Stimulated activated CD4-positive, alpha-beta T cell treated with anti-CD3 and anti-CD28 coated beads, TNF-alpha, amount 100 ng/mL, for 4 hours (primary cell): ENCODE measurements at places on chromosomes 3 and 15.

DNA sequence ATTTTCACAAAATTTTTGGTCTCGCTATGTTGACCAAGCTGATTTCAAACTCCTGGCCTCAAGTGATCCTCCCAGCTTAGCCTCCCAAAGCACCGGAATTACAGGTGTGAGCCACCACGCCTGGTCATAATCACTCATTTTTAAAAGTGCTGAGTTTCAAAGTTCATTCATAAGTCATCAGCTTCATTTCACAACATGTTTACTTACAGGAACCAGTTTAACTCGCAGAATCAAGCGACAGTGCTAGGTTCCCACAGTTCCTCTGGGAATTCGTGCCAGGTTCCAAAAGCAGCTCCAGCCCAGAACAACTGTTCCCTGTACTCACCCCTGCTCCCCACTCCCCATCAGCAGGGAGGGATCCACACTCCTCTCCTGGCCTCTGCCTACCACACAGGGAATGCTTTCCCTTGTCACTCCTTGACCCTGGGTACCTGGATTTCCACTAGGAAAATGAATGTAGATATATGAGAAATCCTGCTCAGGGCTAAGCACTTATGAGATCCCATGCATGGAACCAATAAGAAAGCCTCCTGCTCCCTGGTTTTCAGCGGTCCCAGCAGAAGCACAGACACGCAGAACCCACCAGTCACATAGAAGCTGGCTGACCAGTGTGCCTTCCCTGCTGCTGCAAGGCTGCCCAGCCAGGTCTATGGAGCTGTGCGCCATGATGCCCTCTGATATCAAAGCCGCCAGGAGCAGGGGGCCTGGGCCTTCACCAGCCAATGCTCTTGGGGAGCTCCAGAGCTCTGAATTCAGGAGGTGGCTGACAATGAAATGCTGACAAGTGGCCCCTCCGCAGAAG, 72.3 kb downstream of the ITGB5 start:
- no peak for DNase-seq

GRCh38 chr3:156664011-156664830, 10.2 kb upstream of the TIPARP start:
- DNase-seq, result no peak

DNA sequence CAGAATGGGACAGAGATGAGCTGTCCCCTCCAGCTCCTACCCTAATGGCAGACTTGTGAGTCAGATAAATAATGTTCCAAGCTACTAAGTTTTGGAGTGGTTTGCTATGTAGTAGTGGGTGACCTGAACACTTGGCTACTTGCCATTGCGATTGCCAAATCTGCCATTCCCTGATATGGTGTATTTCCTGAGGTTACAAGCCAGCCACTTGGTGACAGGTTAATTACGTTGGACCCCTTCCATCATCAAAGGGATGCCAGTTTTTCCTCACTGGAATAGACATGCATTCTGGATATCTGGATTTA, 33.6 kb downstream of the MORF4L1 start:
- no peak for DNase-seq

- no peak for DNase-seq
Observed at GRCh38 chr15:51649659-51650521, 27.3 kb upstream of the DMXL2 start.

DNA sequence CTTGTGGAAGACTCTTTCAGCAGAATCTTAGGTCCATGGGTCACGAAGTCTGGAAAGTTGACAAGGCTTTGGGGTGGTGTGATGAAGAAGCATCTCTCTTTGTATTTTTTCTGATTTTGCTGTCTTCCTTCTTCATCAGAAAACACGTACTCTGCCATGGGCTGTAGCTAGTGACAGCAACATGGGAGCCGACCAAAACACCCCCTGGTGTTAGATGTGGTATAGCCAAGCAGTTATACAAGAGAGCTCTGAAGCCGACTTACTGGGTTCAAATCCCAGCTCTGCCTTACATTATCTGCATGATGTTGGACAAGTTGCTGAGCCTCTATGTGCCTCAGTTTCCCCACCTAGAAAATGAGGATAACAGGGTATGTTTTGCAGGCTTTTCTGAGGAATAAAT, 32.9 kb upstream of the LYZL4 start:
- DNase-seq, result no peak

GRCh38 chr15:75661100-75661755, 13.5 kb downstream of the SNX33 start:
- no peak for DNase-seq

DNA sequence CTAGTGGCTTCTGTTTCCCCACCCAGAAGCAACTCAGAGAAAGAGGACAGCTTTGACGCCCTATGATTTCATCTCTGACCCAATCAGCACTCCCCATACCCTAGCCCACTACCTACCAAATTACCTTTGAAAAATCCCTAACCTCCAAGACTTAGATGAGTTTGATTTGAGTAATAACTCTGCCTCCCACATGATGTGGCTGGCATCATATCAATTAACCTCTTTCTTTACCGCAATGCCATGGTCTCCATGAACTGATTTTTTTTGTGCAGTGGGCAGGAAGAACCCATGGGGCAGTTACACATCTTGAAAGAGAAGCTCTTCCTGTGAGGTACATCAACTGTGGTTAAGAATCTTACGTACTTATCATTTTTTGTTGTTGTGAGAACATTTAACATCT, 25.5 kb upstream of the APOD start:
- DNase-seq, result no peak

- DNase-seq, result no peak
Observed at GRCh38 chr15:72925661-72926060, 126.6 kb upstream of the NEO1 start.

DNA sequence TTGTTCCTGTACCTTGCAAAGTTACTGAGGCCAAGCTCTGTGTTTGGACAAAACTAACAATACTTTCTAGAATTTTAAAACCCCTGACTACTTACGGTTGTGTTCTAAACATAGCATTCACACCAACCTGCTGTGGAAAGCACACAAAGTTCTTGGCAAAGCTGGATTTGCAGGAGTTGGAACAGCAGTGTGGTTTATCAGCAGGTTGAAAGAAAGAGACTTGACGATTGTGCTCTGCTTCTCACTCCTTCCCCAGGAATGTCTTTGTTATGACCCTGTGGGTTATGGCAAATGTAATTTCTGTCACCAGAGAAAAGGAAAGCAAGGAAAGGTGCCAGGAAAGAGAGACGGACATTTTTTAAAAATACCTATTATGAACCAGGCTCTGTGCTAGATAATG, 165.5 kb upstream of the TGFBR2 start:
- DNase-seq, result no peak

GRCh38 chr3:88005066-88005465, 53.7 kb downstream of the CGGBP1 start:
- DNase-seq, result no peak

- DNase-seq, result no peak
Observed at GRCh38 chr3:55364421-55364820, 122.7 kb downstream of the WNT5A start.

DNA sequence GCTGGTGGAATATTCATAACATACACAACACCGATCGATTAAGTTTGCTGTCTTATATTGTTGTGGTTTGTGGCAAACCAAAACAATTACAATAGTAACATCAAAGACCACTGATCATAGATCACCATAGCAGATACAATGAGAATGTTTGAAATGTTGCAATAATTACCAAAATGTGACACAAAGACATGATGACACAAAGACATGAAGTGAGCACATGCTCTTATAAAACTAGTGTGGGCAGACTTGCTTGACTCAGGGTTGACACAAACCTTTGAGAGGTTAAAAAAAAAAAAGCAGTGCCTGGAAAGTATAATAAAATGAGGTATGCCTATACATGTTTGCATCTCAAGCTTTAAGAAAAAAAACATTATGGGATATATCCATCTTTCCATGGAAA, 130.3 kb downstream of the NR1I2 start:
- no peak for DNase-seq

DNA sequence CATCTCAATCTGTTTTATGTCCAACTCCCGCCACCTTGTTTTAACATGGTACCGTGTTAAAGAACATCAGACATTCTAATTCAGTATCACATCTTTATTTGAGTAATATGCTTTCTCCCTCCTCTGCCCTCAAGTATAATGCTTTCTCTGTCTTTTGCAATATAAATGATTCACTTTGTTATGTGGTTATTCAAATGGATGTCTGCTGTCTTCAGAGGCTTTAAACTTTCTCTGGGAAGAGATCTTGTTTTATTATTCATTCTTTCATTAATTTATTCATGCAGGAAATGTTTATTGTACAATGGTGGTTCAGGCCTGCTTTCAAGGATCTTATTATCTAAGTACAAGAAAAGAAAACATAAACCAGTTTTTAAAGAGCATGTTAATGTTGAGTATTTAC, 57.1 kb downstream of the RAP2B start:
- DNase-seq, result no peak

DNA sequence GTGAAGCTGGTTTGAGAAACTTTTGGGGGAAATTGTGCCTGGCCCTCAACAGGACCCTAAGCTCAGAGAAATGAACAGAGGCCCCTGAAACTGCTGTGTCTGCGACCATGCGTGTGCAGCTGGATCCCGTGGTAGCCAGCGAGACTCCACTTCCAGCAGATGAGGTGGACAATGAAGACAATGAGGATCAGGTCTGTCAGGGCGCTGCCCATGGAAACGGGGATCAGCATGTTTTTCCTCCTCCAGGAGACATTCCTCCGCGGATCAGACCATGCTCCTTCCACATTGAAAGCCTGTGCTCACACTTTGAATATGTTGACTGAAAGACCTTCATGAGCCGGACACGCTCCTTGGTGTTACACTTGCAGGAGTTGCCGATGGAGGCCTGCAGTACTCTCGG, 1439.8 kb upstream of the ALCAM start:
- no peak for DNase-seq

GRCh38 chr3:131535596-131535995, 32.8 kb upstream of the MRPL3 start:
- no peak for DNase-seq

GRCh38 chr15:71146580-71146982, 31.3 kb downstream of the THSD4 start:
- DNase-seq, result no peak

GRCh38 chr3:183554377-183554776, 1.1 kb downstream of the KLHL6 start:
- DNase-seq, result no peak

DNA sequence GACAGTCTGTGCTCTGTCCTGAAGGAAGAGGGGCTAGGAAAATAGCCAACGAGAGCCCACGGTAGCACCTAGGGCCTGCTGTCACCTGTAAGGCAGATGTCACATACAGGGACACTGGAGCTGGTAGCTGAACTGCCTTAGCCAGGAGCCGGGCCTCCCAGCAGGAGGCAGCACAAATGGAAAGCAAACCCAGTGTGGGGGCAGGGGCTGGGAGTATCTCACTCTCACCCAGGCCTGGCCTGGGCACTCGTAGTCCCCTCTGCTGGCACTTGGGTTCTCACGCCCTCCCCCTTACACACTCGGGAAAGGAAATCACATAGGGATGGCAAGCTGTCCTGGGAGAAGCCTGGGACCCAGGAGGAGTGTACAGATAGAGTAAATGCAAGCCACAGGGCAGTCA, 173.1 kb upstream of the CHRNA7 start:
- DNase-seq, result no peak

- no peak for DNase-seq
Observed at GRCh38 chr15:99564221-99565048, 1.3 kb upstream of the MEF2A start.

DNA sequence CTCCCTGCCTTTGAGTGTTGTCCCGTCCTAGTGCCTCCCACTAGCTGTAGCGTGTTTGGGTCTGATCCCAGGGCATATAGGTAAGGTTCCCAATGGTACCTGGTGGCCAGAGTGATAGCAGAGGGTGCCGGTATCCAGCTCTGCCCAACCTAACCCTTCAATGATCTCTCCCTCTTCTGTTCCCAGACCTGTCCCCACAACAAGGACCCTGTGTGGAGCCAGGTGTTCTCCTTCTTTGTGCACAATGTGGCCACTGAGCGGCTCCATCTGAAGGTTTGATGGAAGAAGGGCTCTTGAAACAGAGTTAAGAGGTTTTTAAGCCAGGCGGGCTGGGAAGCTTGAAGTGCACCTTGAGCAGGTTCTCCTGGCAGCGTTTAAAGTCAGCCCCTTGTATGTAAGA, 35.5 kb downstream of the ESYT3 start:
- DNase-seq, result no peak

DNA sequence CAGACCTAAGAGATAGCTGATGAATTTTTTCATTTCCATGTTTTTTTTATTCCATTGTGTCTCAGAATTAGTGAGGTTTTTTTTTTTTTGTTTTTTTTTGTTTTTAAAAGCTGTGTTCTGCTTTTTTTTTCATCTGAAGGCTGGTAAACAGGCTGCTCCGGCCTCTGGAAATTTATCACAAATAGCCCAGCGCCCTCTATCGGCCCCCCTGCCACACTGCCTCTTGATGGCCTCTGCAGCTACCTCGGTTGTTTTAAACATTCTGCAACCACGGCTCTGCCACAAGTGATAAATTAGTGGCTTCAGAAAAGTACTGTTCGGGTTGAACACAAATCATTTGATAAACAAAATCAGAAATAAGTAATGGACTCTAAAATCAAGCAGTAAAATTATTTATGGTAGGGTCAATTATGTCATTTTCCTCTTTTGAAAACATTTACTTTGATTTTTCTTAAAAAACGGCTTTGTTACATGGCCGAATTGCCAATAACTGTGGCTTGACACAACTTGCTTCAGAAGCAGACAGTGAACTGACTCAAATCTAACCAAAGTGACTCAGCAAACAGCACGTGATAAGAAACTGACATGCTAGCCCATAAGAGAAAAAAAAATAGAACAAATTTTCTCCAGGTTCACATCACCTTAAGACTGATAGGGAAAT, 87.8 kb downstream of the RSL24D1 start:
- DNase-seq, result no peak

DNA sequence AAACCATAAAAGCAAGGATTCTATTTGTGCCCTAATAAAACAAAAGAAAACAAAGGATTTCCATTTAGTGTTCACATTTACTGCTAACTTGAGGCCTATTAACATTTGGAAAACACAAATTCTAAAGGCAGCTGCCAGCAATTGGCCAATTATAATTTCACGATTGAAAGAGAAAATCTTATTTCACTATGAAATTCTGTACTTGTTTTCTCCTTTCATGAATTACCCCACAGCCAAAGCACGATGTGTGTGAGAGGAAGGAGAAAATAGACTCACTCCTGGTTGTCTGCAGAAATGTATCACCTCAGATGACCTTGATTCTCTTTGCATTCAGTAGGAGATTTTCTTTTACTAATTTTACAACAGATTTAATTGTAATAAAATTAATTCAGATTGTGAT, 242.8 kb upstream of the GBE1 start:
- no peak for DNase-seq

GRCh38 chr15:77071305-77072223, 655 bp upstream of the TSPAN3 start:
- DNase-seq, result no peak

GRCh38 chr15:25947323-25948314, 84.5 kb upstream of the ATP10A start:
- no peak for DNase-seq

- no peak for DNase-seq
Observed at GRCh38 chr3:158247288-158247687, 137.4 kb downstream of the RSRC1 start.

GRCh38 chr3:153315781-153316180, 153.8 kb downstream of the RAP2B start:
- no peak for DNase-seq
